ENCODE measurements at places on chromosomes 5 and 9. TPM values are rescaled to one million over a fixed set of nuclear protein-coding genes. Genes with fewer than 3 reads are reported as not detected.

DNA sequence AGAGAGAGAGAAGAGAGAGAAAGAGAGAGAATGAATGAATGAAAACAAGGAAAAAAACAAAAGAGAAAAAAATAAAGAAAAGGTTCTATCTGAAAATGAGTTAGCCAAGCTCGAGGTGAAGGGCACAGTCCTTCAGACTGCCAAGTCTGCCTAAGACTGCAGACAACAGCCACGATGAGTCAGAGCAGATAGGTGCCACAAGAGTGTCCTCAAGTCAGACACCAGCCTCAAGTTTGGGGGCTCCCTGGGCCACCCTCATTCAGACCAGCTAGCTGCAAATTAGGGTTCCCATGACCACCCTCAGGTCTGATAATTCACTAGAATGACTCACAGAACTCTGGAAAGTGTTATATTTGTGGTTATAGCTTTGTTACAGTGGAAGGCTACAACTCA, 13.9 kb upstream of the HABP4 start:
- no peak overlapping the region for H3K4me3 ChIP-seq
- no peak overlapping the region for H3K27ac ChIP-seq
- no peaks in the 10 kb centered on the region for H3K36me3 ChIP-seq
- no peaks in the 10 kb centered on the region for H3K4me1 ChIP-seq
- no peaks in the 10 kb centered on the region for H3K27me3 ChIP-seq

GRCh38 chr9:70455993-70456704, 41.7 kb upstream of the KLF9 start:
- no peak overlapping the region for H3K27ac ChIP-seq
- H3K4me1 ChIP-seq, result no peaks in the 10 kb centered on the region
- no peaks in the 10 kb centered on the region for H3K27me3 ChIP-seq
- H3K4me3 ChIP-seq, result no peak overlapping the region
- DNase-seq, result no peak
- H3K36me3 ChIP-seq, result no peaks in the 10 kb centered on the region

- no peak for DNase-seq
- H3K27ac ChIP-seq, result no peak overlapping the region
- no peaks in the 10 kb centered on the region for H3K27me3 ChIP-seq
- H3K36me3 ChIP-seq, result no peaks in the 10 kb centered on the region
Observed at GRCh38 chr9:133673258-133673655, 37.1 kb downstream of the DBH start.

The HAVCR2 gene
- 32.1 TPM for total RNA-seq

The UBLCP1 gene
- total RNA-seq, result 30.1 TPM

The FABP6 gene
- total RNA-seq, result not detected

All from tibial nerve (tissue), 4 donors.